PC-9 (cell line): ENCODE measurements at places on chromosomes 2 and 18. TPM values are rescaled to one million over a fixed set of nuclear protein-coding genes. Genes with fewer than 3 reads are reported as not detected.

- no peak for DNase-seq
These were observed 82.1 kb downstream of the RNF144A start for GRCh38 chr2:6999211-6999877.

DNA sequence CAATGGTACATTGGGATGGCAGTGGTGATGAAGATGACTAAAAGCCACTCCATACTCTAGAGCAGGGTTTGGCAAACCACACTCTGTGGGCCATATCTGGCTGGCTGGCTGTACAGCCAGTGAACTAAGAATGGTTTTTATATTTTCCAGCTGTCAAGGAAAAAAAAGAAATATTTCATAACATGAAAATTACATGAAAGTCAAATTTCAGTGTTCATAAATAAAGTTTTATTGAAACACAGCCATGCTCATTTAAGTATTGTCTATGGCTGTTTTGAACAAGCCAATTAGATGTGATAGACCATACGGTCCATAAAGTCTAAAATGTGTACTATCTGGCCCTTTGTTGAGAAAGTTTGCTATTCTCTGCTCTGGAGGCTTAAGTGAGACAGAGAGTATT is 1.5 kb downstream of the TTC21B start:
- DNase-seq, result no peak

POMC gene
- not detected in 2 replicates for total RNA-seq

DNA sequence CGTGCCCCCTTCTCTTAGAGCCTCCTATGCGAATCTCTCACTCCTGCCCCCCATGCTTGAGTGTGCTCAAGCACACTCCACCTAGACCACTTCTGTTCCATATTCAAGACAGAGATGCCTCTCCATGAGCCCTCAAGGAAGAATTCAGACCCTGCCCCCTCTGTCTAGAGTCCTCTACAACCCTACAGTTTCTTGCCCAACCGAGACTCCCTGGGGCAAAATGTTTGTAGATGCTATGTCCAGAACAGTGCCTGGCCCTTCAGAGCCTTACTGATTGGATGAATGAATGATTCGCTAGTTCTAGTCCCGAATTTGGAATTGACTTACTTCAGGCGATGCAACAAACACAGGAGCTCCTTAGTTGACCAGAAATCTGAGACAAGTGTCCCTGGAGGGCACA is 8.7 kb downstream of the APCDD1 start:
- no peak for DNase-seq

CRYGC gene
- not detected in 2 replicates for total RNA-seq

DNA sequence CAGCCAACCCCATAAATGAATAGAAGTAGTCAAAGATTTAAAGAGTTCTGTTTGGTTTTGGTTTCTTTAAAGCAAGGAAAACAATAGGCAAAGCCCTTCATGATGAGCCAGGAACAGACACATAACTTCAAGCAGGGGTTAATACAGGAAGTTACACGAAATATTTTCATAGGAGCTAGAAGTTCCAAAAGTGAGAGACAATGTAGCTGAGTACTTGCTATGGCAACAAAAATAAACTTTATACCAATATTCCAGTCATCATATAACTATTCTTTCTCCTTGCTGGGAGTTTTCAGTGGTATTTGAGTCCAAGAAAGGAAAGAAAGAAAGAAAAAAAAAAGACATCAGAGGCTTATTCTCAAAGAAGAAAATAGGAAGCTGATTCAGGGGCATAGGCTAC is 56.2 kb downstream of the COBLL1 start:
- no peak for DNase-seq

DNA sequence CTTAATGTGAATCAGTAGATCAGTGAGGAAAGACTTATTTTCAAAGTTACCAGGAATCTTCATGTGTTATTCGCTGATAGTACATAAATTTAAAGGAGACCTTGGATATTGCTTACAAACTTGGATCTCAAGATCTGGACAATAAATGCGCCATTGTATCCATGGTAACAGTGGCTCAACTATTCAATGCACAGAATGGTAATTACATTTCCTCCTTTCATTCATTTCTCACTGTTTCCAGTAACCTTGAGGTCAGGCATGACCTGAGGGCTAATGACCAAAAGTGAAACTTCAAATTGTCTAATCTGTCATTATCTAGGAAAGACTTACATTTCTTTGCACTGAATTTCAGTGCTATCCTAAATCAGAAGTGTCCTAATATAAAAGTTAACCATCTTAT is 8.1 kb downstream of the LRP2 start:
- DNase-seq, result no peak

GRCh38 chr2:103009871-103010270 is 248.0 kb downstream of the TMEM182 start:
- DNase-seq, result no peak

DNA sequence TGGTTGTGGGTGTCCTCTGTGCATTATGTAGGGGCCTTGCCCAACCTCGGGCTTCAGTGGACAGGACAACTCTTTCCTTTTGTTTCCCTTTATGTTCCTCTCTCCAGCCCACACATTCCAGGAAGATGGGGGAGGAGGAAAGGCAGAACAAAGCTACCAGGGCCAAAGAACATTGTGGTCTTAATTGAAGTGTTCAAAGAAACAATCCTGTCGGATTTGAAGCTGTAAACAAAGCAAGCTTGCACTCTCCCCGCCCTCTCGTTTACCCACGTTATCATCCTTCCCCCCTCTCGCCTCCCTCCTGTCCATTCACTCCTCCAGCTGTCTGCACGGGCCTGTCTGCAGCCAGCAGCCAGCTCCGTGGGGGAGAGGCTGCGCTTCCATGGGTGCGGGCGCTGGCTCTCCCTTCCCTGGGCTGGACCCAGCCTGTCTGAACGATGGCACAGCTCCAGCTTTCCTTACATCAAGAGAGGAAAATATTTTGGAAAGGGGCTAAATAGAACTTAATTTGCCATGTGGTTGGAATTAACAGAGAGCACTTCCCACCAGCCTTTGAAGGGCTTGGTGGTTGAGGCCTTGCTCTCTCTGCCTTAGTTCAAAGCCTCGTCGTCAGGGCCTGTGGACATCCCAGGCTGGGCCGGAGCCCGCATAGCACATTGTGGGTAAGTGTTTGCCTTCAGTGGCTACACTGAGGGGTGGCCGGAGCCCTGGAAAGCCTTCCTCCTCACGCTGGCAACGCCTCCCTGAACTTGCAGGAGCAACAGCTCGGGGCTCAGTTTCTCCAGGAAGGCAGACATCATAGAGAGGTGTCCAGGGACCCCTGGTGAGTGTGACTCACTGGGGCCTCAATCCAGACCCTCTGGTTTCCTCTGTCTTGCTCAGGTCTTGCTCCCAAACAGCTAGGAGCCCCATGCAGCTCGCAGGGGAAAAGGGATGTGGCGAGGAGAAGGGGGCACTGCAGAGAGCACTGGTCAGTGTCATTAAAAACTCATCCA is 60.6 kb upstream of the HS6ST1 start:
- DNase-seq, result no peak

- DNase-seq, result peak; percentile 40
These were observed 8.2 kb downstream of the DLX2 start for GRCh38 chr2:172094294-172095145.

MRO gene
- total RNA-seq, result not detected in 2 replicates

ALLC gene
- total RNA-seq, result not detected in 2 replicates

- DNase-seq, result no peak
These were observed 2.6 kb upstream of the RNU2-63P start for GRCh38 chr2:88018909-88019308.

GRCh38 chr2:127080938-127081755 is 25.8 kb downstream of the BIN1 start:
- DNase-seq, result no peak

TLX2 gene
- total RNA-seq, result 3.1 and 3.8 TPM in 2 replicates

DNA sequence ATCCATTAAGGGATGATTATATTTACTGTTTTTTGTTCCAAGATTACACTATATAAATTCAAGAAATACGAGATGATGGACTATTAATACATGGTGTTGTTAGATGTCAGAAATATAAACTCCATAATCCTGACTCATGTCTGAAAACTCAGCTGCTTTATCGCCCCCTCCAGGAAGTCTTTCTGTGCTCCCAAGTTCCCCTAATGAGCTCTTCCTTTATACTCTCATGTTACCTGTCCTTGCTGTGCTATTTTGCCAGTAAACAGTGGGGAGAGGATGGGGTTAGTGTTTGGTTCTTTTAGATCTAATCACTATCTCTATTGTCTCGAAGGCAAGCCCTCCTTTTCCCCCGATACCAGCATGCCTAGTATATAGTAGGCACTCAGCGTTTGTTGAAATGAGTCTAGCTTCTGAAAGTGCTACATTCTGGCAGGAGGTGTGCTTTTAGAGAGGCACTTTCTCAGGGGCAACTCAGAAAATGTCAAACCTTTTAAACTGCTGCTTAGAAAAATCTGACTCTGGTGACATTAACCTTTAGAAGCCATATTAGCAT is 21.4 kb upstream of the BARD1 start:
- DNase-seq, result no peak

DNA sequence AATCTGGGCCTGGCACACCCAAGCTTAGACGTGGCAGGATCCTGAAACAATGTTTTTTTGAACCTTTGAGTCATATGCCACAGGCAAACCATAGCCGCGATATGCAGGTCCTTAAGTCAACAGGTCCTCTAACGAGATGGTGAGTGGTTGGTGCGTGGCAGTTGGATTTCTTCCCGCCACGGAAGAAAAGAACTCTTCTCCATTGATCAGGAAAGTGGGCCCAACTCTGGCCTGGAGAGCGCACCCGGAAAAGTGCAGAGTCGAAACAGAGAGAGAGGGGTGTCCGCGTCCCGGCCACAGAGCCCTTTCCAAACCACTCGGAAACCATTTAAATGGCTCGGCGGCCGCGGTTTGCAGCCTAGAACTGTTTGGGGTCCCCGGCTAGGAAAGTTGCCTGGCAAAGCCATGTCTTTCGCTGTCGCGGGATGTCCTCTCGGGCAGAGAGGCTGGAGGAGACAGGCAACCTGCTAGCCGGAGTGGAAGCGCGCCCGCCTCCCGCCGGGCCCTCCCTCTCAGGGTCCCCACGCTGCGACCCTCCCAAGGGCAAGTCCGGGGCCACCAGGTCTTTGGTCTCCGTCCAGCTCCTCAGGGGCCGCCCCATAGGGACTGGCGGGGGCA is 777 bp downstream of the GALNT3 start:
- DNase-seq, result peak; percentile 85

DNA sequence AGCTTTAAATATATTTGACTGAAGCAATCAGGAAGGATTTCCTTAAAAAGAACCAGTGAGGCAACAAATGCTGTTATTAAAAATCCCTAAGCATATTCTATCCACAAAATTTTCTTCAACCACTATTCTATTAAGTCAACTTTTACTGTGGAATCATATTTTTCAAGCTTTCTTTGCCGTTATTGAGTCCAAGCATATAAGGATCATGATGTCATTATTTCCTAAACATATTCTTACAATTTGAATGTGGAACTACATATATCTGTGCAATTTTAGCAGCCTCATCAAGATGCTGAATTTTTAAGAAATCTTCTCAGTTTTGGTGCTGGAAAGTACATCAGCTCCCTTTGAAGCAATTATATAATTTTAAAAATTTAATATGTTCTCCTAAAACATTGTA is 5.6 kb downstream of the IFIH1 start:
- no peak for DNase-seq

- DNase-seq, result no peak
These were observed 171.8 kb downstream of the ICOS start for GRCh38 chr2:204108330-204108751.

DNA sequence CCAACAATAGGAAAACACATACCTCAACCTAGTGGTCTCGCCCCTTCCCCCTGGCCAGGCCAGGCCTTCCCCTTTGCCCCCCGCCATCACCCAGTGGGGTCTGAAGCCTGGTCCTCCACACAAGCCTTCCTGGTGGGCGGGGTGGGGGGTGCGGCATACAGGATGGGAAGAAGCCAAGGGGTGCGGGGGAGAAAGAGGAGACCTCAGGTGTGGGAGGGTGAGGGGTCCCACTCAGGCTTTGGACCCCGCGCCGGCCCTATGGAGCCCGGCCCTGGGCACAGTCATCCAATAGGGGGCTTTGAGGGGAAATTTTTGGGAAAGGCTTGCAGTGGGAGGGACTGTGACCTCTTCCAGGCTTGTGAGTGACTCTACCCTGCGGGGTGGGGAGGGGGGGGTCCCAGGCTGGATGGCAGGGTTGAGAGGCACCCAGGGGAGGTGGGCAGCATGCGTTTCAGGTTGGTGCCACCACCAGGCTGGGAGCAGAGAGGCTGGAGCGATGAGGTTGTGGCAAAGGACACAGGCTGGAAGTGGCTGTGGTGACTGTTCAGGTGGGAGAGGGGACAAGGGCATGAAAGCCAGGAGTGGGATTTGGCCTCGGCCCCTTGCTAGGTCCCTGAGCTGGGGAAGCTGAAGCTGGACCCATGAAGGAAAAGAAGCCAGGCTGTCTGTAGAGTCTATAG is 1.3 kb downstream of the SLC66A3 start:
- no peak for DNase-seq

DNA sequence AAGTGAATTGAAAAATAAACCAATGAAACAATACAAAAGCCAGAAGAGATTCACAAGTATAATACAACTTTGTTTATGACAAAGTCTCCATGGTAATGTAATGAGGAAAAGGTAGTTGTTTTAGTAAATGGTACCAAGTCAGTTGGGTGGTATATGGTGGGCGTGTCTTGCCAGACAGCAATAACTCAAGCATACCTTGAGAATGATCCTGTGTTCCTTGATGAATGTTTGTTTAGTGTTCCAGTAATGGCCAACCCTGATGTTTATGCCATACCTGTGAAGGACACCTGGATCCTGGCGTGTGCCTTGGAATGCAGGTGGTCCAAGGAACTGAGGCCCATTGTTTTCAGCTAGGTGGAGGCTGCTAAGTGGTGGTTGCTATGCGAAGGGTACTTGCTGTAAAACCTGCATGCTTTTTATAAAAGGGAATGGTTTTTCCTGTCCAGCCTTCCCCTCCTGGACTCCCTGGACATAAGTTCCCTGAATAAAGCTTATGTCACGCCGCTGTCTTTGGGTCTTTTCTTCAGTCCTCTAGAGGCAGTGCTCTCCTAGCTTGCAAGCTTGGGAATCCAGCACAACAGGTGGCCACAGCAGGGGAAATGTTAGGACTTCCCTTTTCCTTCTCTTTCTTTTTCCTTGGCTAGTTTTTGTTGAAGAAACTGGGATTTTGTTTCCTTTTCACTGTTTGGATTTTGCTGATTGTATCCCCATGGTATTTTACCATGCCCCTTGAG is 54.7 kb downstream of the MTA3 start:
- DNase-seq, result peak; percentile 45

- no peak for DNase-seq
These were observed 85.9 kb downstream of the APOB start for GRCh38 chr2:20957788-20958525.

POLR1A gene
- total RNA-seq, result 23.1 and 29.7 TPM in 2 replicates

ERLEC1 gene
- total RNA-seq, result 34.9 and 35.7 TPM in 2 replicates

DNA sequence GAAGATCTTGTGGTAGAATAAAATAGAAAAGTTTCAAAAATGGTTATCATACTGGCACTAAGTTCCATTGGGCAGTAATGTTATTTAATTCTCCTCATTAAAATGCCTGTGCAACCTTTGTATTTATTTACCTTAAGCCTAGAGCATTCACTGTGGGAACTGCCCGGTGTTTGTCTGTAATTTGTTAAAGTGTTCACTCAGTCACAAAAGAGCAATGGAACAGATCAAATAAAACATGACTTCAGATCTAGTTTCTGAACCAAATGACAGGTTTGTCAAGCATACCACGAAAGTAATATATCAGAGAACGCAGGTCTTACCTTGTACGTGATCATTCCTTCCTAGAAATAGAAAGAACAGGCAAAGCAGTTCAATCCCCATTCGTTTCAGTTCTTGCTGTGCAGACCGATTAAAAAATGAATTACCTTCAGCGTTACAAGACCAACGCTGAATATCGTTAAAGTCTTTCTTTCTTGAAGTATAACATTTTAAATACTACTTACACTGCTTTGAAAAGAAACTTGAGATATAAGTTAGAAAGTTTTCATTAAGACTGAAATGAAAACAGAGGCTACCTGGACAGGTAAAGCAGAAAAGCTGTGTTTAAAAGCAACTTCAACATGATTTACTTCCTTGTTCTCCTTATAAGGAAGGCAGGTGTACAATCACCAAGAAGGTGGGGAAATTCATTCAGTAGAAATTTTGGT is at the start of gene ITGB6:
TSS of gene ITGB6 (minus strand) at position 590 of the 707 bp plus-strand sequence. CDS start at position 381, 209 bp downstream.
- peak; percentile 67 for DNase-seq
